ENCODE measurements at places on chromosomes 2 and 18.
A peak's percentile ranks its signal among the peaks of the same experiment; 100 is the strongest.

DNA sequence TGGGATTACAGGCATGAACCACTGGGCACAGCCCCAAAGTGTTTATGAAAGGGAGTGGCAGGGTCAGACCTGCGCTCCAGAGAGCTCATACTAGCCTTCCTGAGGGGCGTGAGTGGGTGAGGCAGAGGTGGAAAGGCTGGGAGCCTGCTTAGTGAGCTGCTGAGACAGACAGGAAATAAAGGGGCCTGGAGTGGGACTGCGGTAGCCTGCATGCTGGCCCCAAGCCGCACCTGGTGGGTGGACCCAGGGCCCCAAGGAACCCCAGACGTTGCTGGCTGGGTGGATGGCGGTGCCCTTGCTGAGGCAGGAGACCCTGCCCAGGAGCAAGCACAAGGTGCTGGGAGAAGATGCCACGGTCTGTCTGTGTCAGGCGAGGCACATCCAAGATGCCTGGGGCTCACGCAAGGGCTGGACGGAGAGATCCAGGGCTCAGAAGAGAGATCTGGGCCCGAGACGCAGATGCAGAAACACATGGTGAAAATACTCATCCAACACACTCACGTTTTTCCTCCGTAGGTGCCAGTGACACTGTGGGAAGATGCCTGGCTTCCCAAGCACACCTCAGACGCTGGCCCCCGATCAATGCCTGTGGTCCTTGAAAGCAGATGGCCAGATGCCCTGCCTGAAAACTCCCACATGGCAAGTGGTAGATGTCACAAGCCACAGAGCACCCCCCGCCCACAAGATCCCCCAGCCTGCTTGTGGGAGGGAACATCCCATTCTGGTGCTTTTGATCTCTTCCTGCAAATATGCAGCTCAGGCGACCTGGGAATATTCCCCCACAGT is 151.1 kb downstream of the GLI2 start:
- no peak for DNase-seq

- no peak for DNase-seq
Measured at GRCh38 chr2:240454106-240454901, 18.8 kb downstream of the GPC1 start.

GRCh38 chr2:149038442-149039212 is at the start of gene LYPD6B:
Gene LYPD6B, plus strand, starts transcription at chr2:149038699. Its CDS starts 92,250 bp downstream, at chr2:149130949.
- peak; percentile 46 for DNase-seq

- DNase-seq, result no peak
Measured at GRCh38 chr2:68645523-68645922, 2.1 kb downstream of the PROKR1 start.

- no peak for DNase-seq
Measured at GRCh38 chr2:133504566-133505505, 63.4 kb downstream of the NCKAP5 start.

- DNase-seq, result no peak
Measured at GRCh38 chr2:179165356-179166000, 99.2 kb downstream of the SESTD1 start.

GRCh38 chr18:59837586-59837985 is 62.2 kb upstream of the PMAIP1 start:
- DNase-seq, result peak; percentile 89

DNA sequence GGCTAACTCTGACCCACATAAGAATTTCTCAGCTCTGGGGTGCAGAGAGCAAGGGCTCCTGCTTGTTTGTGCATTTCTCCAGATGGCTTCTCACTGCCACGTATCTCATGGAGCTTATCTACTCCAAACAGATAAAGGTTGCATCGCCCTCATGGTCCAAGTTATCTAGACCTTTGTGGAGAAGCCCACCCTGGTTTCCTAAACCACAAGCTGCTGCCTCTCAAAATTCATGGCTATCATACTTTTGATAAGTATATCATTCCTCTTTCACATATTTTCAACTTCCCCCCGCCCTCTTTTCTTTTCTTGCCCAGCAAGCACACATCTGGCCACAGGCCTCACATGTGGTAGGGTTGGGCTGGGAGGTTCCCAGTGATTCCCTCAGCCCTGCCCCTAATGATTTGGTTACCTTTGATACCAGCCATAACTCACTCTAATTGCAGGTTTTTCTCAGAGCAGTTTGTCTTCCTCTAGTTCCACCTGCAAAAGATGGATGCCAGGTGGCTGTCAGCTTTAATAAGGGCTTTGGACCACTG is 146.0 kb downstream of the RHBDD1 start:
- no peak for DNase-seq

GRCh38 chr2:37877457-37878315 is 47.4 kb upstream of the RMDN2 start:
- DNase-seq, result no peak

DNA sequence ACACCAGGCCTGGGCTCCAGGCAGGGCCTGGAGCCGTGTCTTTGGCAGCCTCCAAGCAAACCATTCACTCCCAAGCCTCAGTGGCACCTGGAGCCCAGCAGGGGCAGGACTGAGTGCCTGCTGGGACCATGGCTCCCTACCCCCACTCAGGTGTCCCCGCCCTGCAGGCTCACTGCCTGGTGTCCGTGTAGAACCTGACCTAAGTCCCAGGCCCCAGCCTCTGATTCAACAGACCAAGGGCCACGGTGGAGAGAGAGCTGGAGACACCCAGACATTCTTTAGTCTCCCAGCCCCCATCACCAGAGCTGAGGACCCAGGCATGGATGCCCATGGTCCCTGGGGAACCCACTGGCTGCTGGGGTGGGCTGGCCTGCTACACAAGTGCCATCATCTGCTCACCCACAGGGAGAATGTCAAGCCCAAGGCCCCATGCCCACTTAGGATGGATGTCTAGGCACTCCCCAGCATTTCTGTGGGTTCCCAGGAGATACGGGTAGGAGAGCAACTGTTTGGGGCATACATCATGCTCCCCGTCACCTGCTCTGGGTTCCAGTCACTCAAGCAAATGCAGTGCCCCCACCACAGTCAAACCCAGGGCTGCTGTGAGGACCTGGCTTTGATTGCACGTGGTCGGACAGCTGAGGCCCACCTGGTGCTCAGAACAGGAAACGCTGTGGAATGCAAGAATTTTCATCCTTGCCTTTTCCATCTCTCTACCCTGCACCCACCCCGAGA is 42.9 kb upstream of the ATG16L1 start:
- DNase-seq, result no peak

- DNase-seq, result no peak
Measured at GRCh38 chr2:60260639-60261296, 292.7 kb downstream of the BCL11A start.

DNA sequence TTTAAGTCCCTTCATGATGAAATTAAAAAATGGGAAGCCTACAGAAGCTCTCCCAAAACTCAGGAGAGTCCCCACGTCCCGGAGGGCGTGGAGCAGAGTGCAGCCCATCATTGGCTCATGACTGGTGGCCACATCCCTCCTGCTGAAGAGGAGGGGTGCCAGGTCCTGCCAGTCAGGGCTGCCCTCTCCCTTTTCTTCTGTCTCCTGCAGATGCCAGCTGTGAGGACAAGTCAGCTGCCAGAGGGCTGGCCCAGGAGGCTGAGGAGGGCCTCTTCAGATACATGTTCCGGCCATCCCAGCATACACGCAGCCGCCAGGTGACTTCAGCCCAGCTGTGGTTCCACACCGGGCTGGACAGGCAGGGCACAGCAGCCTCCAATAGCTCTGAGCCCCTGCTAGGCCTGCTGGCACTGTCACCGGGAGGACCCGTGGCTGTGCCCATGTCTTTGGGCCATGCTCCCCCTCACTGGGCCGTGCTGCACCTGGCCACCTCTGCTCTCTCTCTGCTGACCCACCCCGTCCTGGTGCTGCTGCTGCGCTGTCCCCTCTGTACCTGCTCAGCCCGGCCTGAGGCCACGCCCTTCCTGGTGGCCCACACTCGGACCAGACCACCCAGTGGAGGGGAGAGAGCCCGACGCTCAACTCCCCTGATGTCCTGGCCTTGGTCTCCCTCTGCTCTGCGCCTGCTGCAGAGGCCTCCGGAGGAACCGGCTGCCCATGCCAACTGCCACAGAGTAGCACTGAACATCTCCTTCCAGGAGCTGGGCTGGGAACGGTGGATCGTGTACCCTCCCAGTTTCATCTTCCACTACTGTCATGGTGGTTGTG is 2.6 kb downstream of the INHA start:
- DNase-seq, result no peak

- DNase-seq, result no peak
Measured at GRCh38 chr2:37180006-37180639, 8.3 kb downstream of the SULT6B1 start.

GRCh38 chr2:219405451-219405850 is 12.7 kb upstream of the DES start:
- no peak for DNase-seq

- DNase-seq, result peak; percentile 41
Measured at GRCh38 chr18:35756506-35757117, 175.1 kb downstream of the GALNT1 start.

GRCh38 chr18:69674292-69674877 is 273.3 kb downstream of the CD226 start:
- no peak for DNase-seq

- DNase-seq, result no peak
Measured at GRCh38 chr2:12488352-12489318, 228.1 kb upstream of the TRIB2 start.

GRCh38 chr18:52345428-52345827 is 5.4 kb downstream of the DCC start:
- no peak for DNase-seq

DNA sequence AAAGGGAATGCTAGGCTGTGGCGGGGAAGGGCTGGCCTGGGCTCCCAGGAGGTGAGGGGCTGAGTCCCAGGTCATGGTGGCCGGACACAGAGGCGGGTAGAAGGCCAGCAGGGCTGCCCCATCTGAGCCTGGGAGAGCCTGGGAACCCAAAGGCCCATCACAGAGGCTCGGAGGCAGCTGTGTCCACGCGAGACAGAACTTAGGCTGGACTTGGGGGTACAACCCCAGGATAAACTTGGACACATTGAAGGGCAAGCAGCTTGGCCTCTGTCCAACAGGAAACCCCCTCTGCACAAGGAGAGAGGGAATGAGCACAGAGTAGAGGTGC is 95.9 kb downstream of the ZFP36L2 start:
- DNase-seq, result no peak

DNA sequence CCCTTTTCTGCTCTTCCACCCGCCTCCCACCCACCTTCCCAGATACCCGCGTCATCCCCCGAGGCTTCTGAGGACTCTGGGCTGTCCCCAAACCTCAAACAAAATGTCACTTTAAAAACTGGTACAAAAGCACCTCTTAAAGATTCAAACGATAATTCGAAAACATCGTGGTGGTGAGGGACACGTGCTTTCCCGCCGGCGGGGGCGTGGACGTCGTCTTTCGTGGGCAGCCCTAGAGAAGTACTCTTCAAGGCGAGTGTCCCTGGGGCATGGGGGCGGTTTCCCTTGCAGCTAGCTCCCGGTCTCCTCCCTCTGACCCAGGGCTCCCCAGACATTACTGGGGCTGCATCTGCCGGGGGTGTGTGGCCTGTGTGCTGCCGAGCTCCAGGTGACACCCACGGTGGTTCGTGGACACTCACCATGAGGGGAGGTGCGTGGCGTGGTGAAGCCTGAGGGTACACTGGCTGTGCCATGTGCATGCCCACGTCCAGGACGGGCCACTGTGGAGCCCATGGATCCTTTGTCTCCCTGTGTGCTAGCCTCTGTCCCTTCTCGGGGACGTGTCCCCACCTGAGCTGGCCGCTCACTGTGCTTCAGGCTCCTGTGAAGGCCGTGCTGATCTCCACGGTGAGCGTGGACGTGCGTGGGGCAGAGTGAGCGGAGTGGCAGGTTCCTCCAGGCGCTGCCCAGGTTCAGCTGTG is 117.8 kb downstream of the NFATC1 start:
- DNase-seq, result no peak

DNA sequence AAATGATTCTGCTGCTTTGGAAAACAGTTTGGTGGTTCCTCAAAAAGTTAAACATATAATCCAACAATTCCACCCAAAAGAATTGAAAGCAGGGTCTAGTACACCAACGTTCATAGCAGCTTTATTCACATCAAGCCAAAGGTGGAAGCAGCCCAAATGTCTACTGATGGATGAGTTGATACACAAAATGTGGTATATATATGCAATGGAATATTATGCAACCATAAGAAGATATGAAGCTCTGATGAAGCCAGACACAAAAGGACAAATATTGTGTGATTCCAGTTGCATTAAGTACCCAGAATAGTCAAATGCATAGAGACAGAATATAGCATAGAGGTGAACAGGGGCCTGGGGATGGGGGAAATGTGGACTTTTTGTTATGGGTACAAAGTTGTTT is 269.3 kb downstream of the METTL4 start:
- DNase-seq, result no peak

GRCh38 chr2:33650171-33650570 is 51.1 kb upstream of the FAM98A start:
- DNase-seq, result no peak

- DNase-seq, result no peak
Measured at GRCh38 chr2:23387845-23388244, 2.9 kb downstream of the KLHL29 start.

DNA sequence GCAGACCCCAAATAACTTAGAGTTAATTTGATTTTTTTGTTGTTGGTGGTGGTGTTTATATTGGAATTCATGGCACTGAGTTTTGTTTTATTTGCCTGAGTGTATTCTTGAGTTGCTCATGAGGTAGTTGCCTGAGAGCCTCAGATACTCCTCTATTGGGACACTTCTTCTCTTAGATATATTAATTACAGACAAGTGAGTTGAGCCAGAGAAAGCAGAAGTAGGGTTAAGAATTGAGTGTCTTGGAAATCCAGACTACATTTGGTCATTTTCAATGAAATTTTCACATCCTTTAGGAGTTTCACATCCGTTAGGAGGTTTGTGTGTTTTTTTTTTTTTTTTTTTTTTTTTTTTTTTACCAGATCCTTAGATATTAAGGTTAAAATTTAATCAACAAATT is 29.0 kb downstream of the FMNL2 start:
- no peak for DNase-seq

DNA sequence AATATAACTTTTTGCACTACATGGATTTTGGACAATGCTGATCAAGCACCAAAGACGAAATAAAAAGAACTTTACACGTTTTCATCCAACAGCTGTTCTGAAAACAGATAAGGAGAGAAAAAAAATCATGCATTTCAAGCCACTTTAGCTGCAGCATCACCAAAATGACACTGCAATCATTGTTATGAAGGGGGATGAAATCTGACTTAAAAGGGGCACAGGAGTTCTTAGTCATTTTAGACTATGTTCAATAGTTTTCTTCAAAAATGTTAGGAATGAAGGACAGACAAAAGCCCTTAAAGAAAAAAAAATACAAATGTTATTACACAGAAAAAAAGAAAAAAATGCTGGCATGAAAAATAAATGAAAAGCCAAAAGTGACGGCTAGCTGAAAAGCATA is 71.2 kb downstream of the CUL3 start:
- DNase-seq, result no peak

- no peak for DNase-seq
Measured at GRCh38 chr18:6487968-6488367, 73.3 kb upstream of the L3MBTL4 start.

- DNase-seq, result no peak
Measured at GRCh38 chr2:207130958-207131521, 34.7 kb downstream of the KLF7 start.

DNA sequence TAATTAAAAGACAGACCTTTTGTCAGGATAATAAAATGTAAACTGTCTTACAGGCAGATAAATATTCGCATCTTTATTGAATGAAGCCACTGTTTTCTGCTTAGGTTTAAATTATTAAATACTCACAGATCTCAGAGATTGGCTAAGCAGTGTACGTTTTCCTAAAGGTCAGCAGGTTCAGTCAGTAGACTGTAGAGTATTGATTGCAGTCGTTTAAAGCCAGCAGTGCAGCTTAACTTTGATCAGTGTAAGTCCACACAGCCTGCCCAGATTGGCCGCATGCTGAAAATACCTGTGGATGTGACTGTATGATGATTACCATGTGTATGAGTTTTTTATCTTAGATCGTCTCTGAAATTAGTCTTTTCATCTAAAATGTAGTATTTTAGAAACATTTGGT is 42.3 kb downstream of the ATP9B start:
- DNase-seq, result no peak

GRCh38 chr2:229178117-229178516 is 93.0 kb downstream of the PID1 start:
- no peak for DNase-seq

Data from D721Med (cell line).